ENCODE measurements at places on chromosomes 2 and 18. TPM values are rescaled to one million over a fixed set of nuclear protein-coding genes. Genes with fewer than 3 reads are reported as not detected.

The NMUR1 gene
- 0.15 TPM for total RNA-seq

The SLC30A3 gene
- not detected for total RNA-seq

The WBP1 gene
- 48.5 TPM for total RNA-seq

The TMEM247 gene
- not detected for total RNA-seq

The C1GALT1C1L gene
- total RNA-seq: not detected

The KRTCAP3 gene
- 2.6 TPM for total RNA-seq

The CD8B2 gene
- not detected for total RNA-seq

The RTP5 gene
- 0.58 TPM for total RNA-seq

The MSGN1 gene
- not detected for total RNA-seq

The STK17B gene
- 168 TPM for total RNA-seq

The ATOH8 gene
- not detected for total RNA-seq

The ABCG8 gene
- total RNA-seq: not detected

The DNAH6 gene
- 0.69 TPM for total RNA-seq

The CXCR4 gene
- 330 TPM for total RNA-seq

Measured in activated T-helper 17 cell treated with anti-CD3 and anti-CD28 coated beads, Interleukin-2, amount 50 U/mL, for 72 hours (primary cell).